ENCODE measurements at places on chromosomes 2 and 18.

GRCh38 chr2:156321243-156321904, 11.1 kb downstream of the NR4A2 start:
- no peak for DNase-seq

GRCh38 chr2:234492717-234493485, 4.0 kb downstream of the ARL4C start:
- no peak for DNase-seq

GRCh38 chr2:118850901-118851415, 3.5 kb upstream of the EN1 start:
- no peak for DNase-seq

DNA sequence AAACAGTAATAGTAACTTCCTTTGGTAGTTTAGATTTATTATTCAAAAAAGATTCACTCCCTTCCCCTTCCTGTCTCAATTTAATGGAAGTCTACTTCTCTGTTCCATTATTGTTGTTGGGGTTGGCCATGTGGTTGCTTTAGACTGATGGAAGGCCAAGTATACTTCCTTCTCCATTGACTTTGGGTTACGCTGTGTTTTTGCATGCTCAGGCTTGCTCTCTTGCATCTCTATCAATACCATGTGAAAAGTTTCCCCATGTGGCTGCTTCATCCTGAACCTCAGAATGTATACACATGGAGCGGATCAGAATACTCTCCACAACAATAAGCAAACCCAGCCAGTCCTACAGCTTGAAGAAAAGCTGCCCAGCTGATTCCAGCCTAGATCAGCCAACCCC, 20.3 kb downstream of the CFAP210 start:
- DNase-seq: no peak

- peak; percentile 86 for DNase-seq
Measured at GRCh38 chr2:61905372-61906185, at the start of gene COMMD1. TSS of gene COMMD1 (plus strand) at chr2:61905674. CDS start at chr2:61905679, 5 bp downstream.

GRCh38 chr18:28725876-28726275, 548.9 kb upstream of the CDH2 start:
- no peak for DNase-seq

GRCh38 chr2:45901468-45902032, 250.1 kb downstream of the PRKCE start:
- DNase-seq: no peak

DNA sequence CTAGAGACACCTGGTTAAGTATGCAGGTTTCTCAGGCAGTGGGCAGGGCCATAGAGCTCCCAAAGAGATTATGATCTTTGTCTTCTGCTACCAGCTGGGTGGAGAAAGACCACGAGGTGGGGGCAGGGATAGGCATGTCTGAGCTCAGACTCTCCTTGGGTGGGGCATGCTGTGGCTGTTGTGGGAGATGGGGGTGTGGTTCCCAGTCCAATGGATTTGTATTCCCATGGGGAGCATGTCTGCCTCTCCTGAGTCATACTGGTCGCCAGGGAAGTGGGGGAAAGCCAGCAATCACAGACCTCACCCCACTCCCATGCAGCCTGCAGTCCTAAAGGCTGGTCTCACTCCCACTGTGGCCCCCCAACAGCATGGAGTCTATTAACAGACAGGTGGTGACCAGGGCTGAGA, 31.4 kb upstream of the RHOB start:
- no peak for DNase-seq

- no peak for DNase-seq
Measured at GRCh38 chr2:100197631-100198153, 55.3 kb upstream of the AFF3 start.

DNA sequence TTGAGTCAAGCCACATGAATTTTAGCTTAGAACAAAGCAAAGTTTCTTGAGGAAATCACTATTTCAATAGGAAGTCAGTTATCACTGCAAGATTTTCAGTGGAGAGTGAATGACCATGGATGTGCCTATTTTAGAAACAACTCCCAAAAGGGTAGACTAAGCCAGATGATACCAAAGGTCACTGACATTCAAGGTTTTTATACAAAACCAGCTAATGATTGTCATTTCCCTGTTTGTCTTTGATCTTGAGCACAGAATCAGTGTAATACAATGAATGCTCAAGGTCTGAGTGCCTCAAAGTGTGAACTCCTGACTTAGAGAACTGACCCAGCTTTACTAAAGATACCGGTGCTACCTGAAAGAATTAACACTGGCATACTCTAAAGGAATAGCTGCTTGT, 60.5 kb downstream of the CDH2 start:
- no peak for DNase-seq

- no peak for DNase-seq
Measured at GRCh38 chr18:60838677-60839076, 466.1 kb upstream of the MC4R start.

DNA sequence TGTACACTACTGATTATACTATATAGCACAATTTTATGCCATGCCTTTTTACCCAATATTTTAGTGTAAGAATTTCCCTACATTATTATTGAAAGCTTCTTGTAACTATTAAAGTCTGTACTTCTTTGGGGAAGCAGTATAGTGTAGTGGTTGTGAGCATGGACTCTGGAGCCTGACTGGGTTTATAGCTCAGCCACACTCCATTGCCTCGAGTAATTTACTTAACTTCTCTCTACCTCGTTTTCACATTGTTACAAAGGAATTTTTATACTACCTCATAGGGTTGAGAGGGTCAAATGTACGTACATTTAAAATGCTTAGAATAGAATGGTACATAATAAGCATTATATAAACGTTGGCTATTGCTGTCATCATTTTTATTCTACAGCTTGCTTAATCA, 139.2 kb downstream of the UBR3 start:
- no peak for DNase-seq

DNA sequence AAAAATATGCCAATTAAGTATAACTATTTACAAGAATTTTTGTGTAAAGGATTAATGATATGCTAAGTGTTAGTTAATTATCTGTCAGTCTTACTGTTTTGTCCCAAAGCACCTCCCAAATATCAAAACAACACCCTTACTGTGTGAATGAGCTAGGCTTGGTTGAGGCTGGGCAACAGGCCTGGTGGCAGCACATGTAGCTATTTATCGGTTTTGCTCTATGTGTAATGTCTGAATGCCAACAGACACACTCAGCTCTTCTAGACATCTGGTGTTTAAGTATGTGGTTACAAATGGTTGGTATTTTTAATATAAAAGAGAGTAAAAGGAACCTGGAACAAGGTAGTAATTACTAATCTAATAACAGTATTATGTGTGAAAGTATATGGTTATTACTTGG, 175.3 kb downstream of the RAB3GAP1 start:
- DNase-seq: no peak

GRCh38 chr2:143150287-143150686, 21.1 kb downstream of the ARHGAP15 start:
- DNase-seq: no peak

DNA sequence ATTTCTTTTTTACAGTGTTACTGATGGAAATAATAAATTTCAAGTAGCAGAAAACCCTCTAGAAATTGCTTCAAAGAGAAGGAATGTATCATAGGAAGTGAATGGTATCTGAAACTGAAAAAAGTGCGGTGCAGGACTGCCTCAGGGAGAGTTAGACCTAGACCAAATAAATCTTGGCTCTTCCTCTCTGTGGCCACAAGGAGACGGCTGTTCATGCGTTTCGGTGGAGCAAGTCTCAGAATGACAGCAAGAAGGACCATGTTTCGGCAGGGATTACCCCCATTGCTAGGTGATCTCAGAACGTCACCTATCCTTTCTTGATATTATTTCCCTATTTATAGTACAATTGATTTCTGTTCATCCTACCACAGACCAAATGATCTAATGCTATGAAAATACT, 522.3 kb downstream of the SOX11 start:
- peak; percentile 2 for DNase-seq

DNA sequence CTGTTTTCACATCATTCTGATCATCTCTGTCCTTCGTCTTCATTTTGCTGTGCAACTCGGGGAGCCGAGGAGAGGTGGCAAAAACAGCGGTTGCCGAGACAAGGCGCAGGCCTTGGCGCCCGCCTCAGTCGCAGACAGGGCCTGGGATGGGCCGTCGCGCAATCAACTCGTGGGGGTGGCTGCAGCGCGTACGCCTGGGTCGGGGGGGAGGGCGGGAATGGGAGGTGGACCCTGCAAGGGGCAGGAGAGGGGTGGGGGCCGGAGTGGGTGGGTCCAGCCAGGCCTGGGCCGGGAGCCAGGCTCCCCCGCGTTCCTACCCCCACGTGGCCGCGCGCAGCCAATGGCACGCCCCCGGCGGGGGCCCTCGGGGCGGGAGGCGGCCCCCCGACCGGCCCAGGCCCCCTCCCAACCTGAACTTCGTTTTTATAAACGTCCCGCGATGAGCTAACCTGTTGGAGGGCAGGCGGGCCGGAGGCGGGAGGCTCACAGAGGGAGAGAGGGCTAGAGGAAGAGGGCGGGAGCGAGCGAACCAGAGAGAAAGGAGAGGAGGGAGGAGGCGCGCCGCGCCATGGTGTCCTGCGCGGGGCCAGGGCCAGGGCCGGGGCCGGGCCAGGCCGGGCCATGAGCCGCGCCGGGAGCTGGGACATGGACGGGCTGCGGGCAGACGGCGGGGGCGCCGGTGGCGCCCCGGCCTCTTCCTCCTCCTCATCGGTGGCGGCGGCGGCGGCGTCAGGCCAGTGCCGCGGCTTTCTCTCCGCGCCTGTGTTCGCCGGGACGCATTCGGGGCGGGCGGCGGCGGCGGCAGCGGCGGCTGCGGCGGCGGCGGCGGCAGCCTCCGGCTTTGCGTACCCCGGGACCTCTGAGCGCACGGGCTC, at the start of gene HOXD13:
Gene HOXD13 (plus strand): TSS at position 452 of the 875 bp plus-strand sequence. CDS start 170 bp downstream, at position 622.
- no peak for DNase-seq

DNA sequence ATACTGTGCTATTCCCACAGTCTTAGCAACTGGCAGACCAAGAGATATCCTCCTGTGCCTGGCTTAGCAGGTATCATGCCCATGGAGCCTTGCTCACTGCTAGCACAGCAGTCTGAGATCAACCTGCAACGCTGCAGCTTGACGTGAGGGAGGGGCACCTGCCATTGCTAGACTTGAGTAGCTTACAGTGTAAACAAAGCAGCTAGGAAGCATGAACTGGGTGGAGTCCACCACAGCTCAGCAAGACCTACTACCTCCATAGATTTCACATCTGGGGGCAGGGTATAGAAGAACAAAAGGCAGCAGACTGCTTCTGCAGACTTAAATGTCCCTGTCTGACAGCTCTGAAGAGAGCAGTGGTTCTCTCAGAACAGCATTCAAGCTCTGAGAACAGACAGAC, 74.8 kb downstream of the AKAIN1 start:
- no peak for DNase-seq

- DNase-seq: no peak
Measured at GRCh38 chr2:201072201-201072530, 365 bp downstream of the NDUFB3 start.

GRCh38 chr18:24472591-24472990, 12.2 kb downstream of the HRH4 start:
- DNase-seq: no peak

DNA sequence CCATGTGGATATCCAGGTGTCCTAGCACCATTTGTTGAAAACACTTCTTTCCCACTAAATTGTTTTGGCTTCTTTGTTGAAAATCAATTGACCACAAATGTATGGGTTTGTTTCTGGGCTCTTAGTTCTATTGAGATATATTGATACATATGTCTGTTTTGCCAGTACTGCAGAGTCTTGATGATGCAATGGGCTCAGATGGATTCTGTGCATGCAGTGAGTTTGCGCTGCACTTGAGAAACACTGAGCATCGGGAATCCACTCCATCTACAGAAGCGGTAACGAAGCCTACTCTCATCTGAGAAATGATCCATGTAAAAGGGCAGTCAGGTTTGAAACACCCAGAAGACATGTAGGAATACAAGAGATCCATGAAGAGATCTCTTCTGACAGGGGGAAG, 21.9 kb upstream of the DNAJC10 start:
- DNase-seq: no peak

GRCh38 chr2:19674051-19675002, 227.5 kb downstream of the TTC32 start:
- DNase-seq: no peak

All from H1 (cell line).